ENCODE measurements at places on chromosomes 13 and 19.
A peak's percentile ranks its signal among the peaks of the same experiment; 100 is the strongest.

DNA sequence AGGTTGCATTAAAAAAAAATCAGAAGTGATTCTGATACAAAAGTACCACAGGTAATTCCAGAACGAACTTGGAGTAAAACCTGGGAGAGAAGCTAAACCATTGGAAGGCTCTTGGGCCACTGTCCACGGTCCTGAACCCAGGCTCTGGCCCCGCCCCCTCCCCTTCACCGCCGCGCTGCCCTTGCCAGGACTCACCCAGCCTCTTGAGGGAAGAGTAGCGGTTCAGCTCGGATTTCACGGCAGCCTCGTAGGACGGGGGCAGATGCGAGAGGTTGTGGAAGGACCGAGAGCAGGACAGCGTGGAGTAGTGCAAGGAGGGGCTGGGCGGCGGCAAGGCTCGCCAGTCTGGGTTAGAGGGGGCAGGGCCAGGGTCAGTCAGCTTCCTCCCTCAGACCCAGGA lies 5.7 kb downstream of the SHISA7 start:
- DNase-seq = no peak

DNA sequence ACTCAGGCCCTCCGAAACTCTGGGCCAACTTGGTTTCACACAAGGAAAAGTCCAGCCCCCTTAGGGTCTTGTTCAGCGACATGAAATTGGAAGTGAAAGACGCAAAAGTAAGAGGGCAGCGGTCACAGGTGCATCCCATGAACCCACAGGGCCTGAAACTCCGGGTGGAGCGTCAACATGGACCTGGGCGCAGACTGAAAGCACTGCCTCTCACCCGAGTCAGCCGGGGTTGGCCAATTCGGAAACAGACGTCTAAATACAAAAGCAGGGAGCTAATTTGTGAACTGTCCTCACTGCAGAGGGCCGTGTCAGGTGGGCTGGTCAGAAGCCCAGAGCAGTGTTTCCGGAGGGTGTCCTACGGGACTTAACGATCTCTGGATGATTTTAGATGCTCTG lies 26.7 kb downstream of the ADPRHL1 start:
- DNase-seq = no peak

DNA sequence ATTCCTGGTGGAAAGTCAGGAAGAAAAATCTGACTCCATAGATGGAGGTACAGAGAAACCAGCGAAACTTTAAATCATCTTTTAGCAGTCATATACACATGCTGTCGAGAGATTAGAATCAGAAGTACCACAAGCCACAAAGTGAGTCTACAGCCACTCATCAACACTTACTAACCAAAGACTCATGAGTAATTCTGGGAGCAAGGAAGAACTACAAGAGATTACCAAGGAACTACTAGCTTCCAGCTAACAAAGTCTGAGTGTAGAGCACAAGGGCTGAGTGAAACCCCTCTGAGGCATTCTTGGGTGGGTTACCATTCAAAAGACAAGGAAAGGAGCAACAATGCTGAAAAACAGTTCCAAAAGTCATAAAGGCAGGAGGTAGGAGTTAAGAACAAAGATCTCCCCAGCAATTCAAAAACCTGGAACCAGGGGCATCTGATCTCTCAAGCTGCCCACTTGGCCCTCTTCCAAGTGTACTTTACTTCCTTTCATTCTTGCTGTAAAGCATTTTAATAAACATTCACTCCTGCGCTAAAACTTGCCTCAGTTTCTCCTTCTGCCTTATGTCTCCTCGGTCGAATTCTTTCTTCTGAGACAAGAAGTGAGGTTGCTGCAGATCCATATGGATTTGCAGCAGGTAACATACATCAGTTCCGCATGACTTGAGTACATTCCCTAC lies 13.0 kb downstream of the RBM26 start:
- DNase-seq = no peak

DNA sequence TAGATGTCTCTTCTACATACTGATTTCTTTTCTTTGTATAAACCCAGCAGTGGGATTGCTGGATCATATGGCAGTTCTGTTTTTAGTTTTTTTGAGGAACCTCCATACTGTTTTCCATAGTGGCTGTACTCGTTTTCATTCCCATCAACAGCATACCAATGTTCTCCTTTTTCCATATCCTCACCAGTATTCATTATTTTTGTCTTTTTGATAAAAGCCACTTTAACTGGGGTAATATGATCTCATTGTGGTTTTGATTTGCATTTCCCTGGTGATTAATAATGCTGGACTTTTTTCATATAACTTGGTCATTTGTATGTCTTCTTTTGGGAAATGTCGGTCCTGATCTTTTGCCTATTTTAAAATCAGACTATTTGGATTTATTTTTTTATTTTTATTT lies 108.5 kb downstream of the PAN3 start:
- DNase-seq = no peak

- no peak for DNase-seq
These were observed 20.3 kb upstream of the TPTE2 start for GRCh38 chr13:19581675-19582074.

DNA sequence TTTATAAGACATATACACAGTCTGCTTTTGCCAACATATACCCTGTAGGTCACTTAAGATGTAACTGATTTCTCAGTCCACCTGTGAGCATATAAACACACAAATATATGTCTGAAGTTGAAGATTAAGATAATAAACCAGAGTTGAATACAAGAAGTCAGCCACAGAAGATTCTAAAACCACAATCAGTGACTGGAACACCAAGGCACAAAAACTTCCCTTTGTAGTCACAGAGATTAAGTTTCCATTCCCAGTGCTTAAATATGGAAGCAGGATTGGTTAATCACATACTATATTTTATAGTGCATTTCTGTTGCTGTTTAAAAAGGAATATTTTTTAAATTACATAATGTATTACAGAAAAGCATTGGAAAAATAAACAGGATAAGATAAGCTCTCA lies 39.9 kb downstream of the MTMR6 start:
- no peak for DNase-seq

DNA sequence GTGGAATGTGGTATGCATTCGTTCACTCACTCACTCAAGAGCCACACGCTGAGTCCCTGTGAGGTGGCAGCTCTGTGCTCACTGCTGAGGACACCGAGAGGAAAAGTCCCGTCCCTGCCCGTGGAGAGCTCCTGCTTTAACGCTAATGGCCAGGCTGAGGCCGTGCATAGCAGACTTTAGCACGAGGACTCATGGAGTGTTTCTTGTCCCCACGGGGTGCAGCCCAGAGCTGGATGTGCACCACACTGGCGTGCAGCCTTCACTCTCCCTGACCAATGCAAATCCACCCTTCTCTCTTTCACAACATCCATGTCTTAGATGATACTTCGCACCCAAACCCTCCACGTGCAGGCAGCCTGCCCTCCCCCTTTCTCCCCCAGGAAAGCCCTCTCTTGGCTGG lies 159.6 kb upstream of the ZNF536 start:
- no peak for DNase-seq

GRCh38 chr13:111970494-111971141 lies 96.3 kb upstream of the SOX1 start:
- no peak for DNase-seq

DNA sequence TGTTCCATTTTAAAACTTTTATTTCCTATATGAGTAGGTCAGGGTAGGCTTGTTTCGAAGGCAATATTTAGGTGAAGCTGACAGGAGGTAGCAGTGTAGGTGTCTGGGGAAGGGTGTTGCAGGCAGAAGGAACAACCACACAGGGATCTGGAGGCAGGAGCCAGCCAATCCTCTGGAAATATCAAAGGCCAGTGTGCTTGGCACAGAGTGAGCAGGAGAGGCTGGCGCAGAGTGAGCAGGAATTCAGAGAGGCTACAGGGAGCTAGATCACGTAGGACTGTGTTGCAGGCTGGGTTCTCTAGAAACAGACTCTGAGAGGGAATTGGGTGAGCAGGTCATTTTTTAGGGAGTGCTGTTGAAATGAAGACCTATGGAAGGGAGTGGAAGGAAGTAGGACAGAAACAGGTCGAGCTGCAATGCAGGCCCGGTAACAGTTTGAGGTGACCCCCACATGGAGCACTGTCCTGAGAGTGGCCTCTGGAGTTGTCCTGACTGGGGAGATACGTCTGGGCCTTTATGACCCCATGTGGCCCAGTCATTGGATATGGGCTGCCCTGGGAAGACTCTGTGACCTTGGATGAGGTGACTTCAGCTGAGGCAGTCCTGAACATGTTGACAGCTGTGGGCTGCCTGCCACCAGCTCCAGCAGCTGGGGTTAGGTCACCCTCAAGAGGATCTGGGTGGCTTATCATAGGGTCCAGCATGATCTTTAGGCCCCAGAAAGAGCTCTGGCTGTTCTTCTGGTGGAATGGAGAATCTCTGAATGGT lies 51.7 kb downstream of the ERCC5 start:
- no peak for DNase-seq

- DNase-seq = no peak
These were observed 706 bp downstream of the P2RY11 start for GRCh38 chr19:10112037-10112761.

GRCh38 chr19:57978586-57979289 lies 4.4 kb upstream of the C19orf18 start:
- no peak for DNase-seq

GRCh38 chr19:9407827-9408226 lies 27.5 kb downstream of the ZNF266 start:
- no peak for DNase-seq

GRCh38 chr13:27137759-27138158 lies 33.9 kb downstream of the USP12 start:
- no peak for DNase-seq

DNA sequence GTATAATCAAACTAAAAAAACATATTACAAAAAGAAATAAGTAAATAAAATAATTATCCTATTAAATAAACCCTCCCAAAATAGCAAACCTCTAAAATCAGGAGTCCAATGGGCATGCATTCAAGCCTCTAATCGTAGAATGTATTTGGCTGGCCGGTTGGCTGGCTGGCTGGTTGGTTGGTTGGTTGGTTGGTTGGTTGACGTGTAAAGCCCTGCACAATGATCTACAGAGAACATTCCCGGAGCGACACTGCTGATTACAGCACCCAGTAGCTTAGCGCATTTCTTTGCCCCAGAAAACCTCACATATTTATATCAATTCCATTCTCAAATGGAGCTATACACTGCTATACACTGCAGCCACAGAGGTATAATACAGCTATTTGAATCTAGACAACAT lies 65.6 kb downstream of the SACS start:
- no peak for DNase-seq

DNA sequence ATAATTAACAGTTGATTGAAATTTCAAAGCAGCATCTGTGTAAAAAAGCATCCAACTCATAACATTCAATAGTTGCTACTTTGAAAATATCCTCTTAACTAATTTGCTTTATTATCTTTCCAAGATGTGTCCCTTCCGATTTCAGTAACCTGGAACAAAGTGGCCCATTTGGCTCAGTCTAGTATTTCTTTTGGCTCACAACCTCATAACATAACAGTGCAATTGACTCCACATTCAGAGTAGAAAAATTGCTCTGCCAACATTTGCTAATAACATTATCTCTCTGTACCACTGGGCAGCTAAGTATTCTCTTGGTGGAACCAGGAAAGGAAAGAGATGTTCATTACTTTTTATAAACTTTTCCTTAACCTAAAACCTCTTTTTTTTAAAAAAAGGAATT lies 571.1 kb upstream of the ARGLU1 start:
- no peak for DNase-seq

- DNase-seq = peak; percentile 64
These were observed 5.7 kb downstream of the ATP4A start for GRCh38 chr19:35557539-35558399.

DNA sequence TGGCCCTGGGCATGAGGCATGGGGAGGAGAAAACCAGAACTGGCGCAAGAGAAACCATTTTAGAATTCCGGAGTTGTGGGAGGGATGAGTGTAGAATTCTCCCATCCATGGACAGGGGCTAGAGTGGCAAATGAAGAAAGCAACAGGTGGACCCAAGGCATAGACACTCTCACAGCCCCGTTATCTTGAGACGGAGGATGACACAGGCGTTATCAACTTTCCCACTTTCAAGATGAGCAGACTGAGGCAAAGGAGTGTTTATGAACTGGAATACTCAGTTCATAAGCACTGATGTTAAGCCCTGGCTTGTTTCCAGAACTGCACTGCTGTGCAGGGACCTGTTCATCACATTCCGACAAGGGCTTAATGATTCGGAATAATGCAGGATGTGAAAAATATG lies 1.1 kb upstream of the GTF3A start:
- DNase-seq = no peak

DNA sequence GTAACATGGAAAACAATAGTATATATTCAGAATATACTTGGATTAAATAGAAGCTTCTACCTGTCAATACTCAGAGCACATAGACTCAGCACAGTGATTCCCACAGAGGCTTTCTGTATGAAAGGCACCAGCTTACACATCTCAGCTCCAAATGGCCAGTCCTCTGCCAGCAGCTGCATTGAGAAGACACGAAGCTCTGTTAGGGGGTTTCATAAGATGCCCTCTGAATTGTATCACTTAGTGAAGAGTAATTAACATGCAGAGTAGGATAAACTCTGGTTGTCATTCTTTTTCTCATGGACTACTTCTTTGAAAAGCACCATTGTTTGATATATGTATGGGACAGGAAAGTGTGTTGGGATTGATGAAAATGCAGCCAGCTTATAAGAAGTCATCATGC lies 15.2 kb downstream of the EDNRB start:
- DNase-seq = no peak

DNA sequence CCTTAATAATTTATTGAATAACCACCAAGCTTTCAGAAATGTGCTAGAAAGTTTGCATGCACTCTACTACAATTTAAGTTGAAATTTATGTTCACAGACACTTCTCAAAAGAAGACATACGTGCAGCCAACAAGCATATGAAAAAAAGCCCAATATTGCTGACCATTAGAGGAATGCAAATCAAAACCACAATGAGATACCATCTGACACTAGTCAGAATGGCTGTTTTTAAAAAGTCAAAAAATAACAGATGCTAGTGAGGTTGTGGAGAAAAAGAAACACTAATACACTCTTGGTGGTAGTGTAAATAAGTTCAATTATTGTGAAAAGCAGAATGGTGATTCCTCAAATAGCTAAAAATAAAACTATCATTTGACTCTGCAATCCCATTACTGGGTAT lies 308.8 kb upstream of the PCDH9 start:
- no peak for DNase-seq

DNA sequence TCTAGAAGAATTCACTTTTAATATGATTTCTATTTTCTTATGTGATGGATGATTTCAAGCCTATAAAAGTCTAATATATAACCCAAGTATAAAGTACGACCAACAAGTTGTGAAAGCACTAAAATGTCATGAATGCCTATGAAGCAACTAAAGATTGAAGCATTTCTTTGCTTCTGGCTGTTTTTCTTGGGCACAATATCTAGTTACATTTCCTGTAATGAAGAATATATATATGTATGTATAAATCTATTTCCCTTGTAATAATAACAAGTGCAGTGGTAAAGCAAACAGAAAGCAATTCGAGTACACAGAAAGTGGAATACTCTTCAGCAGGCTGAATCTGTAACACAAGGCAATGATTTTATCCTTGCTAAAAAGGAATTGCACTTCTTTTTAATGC lies 5.4 kb downstream of the PCDH20 start:
- no peak for DNase-seq

All from GM12891 (cell line).